ENCODE measurements at places on chromosomes 13 and 19.
A peak's percentile ranks its signal among the peaks of the same experiment; 100 is the strongest.

GRCh38 chr13:109271061-109271460, 515.3 kb downstream of the IRS2 start:
- no peak for DNase-seq

DNA sequence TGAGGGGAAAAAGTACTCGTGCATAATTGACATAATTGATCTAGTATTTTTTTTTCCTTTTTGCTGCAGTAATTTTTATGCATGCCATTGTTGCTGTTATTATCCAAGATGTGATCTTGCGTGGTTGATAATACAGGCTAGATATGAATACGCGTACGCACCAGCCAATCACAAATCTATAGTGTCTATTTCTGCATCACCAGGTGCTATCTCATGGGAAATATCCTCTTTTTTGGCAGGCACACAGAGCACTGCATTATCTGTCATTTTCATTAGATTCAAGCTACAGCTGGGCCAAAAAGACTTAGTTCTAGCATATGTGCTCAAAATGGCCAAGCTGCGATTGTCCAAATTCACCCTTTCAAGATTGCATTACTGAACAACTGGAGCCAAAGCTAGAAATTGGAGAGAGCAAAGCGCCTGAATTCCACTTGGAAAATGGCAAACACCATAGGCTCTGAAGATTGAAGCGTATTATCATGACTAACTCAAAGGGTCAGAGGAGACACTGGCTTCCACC, 181.1 kb downstream of the TSHZ3 start:
- no peak for DNase-seq

DNA sequence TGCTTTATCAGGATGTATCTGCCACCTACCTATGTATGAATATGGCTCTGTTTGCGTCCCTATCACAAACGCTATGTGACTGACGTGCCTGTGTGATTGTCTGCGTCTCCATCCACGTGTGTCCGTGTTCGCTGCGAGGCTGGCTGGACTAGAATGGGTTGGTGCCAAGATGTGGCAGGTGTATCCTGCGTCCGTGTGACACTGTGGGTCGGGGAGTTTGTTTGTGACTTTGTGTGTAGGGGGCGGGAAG, 6.7 kb upstream of the HOOK2 start:
- DNase-seq: no peak

GRCh38 chr19:43780706-43781525, at the start of gene KCNN4:
KCNN4 (minus strand) TSS chr19:43780973; CDS start chr19:43780861, 112 bp downstream.
- peak; percentile 45 for DNase-seq

DNA sequence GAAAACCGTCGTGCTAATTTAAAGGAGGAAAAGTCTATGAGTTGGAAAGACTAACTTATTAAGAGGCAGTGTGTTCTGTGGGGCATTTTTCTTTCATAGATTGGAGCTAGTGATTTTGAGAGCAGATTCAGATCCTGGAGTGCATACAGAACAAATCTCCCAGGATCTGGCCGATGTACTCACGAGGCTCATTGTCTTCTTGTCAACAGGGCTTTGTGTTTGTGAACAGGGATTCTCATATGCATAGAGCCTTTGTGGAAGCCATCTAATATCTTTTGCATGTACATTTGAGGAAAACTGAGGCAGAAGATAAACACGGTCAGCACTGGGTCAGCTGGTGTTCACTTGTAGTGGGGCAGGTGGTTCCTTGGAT, 482.9 kb upstream of the TSHZ3 start:
- no peak for DNase-seq

DNA sequence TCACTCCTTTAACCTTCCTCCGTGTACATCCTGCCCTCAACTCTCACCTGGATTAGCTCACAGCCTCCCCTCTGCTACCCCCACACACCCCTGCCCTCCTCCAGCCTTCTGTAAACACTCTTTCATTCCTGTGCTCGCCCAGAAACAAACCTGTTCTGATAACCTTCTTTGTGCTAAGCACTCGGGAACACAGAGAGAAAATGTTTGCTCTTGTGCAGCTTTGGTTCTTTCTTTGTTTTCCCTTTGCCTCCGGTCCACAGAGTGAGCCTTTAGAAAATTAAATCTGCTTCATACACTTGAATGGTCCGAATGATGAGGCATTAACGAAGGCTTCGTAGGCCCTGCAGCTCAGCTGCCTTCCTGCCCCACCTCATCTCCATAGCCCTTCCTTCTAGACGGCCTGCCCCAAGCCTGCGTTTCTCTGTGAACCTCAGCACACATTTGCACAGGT, 6.6 kb upstream of the ZDHHC20 start:
- DNase-seq: no peak

DNA sequence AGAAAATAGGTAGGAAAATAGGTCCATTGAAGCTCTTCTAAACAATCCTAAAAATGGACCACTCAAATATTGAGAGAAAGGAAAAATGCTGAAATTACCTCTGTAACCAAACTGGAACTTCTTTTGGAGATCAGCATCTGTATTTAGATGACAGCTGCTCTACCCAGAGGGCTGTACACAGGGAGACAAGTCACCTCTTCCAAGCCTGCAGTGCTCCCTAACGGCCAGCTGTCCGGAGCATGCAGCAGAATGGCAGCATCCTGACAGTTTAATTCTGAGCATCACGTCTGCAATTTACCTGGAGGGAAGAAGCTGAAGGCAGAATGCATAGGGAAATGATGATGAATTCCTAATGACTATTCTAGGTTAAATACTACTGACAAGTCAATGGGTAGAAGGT, 62.8 kb upstream of the DIAPH3 start:
- peak; percentile 53 for DNase-seq

DNA sequence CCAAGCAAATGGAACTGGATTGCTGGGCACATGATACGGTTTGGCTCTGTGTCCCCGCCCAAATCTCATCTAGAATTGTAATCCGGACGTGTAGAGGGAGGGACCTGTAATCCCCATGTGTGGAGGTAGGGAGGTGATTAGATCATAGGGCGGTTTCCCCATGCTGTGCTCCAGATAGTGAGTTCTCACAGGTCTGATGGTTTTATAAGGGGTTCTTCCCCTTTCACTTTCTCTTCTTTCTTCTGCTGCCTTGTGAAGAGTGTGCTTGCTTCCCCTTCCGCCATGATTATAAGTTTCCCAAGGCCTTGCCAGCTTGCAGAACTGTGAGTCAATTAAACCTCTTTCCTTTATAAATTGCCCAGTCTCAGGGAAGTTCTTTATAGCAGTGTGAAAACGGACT, 32.6 kb upstream of the MTIF3 start:
- DNase-seq: no peak

DNA sequence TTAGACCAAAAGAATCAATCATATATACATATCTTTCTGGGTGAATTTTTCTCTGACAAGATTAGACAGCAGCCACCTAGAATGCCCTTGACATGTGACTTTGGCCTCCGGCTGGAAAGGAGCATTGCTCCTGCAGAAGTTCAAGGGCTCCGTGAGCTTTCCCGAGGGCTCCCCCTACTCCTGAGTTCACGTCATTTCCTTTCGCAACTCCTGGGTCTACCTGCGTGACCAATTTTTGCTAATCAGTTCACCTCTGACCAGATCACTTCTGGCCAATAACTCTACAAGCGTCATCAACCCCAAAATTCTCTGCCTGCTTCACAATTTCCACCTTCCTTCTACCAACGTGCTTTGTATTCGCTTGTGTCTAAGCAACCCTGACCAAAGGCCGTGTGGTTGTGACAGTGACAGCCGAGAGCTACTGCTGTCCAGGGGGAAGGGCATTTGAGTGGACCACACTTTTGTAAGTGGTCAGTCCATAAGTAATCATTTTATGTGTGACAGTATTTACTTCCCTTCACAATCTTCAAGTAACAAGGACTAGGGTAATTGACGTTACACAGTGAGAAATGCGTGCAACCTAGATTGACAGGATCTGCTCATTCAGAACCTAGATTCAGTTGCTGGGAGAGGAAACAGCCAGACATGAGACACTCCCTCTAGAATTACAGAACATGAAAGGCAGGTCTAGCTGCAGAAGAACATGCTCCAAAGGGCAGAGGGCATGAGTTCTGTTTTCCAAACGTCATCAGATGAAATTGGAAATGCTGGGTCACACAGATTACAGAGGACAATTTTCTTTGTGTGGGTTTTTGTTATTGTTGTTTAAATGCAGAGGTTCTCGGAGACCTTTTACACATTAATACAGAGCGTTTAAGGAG, 145.9 kb upstream of the SPACA7 start:
- DNase-seq: no peak
